ENCODE measurements at places on chromosomes 11 and 22. TPM values are rescaled to one million over a fixed set of nuclear protein-coding genes. Genes with fewer than 3 reads are reported as not detected.

- no peaks in the 10 kb centered on the region for H3K27me3 ChIP-seq
- no peak overlapping the region for H3K27ac ChIP-seq
- H3K4me3 ChIP-seq, result no peak overlapping the region
- H3K4me1 ChIP-seq, result peaks cover 9% of the 10 kb centered on the region
- no peaks in the 10 kb centered on the region for H3K36me3 ChIP-seq
Observed at GRCh38 chr22:38464992-38465672, 2.8 kb upstream of the KDELR3 start.

DNA sequence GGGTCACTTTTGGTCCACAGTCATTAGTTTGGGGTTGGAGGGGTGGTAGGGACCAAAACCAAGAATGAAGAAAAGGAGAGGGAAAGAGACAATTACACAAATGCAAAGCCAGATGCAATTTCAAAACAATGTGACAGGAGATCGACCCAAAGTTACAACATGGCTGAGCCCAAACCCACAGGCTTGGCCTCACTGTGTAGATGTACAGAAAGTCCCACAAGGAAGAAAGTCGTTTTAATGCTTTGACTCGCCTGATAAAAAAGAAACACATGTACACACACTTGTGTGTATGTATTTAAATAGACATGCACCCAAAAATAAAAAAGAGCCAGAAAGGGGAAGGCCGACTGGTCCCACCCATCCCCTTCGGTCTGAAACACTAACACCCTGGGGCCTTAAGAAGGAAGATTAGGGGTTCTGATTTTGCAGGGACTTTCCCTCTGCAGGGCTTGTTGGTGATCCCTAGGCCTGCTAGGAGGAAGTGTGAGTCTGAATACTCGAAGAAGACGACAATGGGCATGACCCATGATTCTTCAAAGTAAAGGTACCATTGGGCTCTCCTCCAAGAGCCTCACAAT is 104.1 kb downstream of the ETS1 start:
- H3K27me3 ChIP-seq, result no peaks in the 10 kb centered on the region
- H3K4me3 ChIP-seq, result no peak overlapping the region
- no peak for DNase-seq
- H3K36me3 ChIP-seq, result peaks cover 5% of the 10 kb centered on the region
- H3K4me1 ChIP-seq, result no peaks in the 10 kb centered on the region

- H3K4me1 ChIP-seq, result no peaks in the 10 kb centered on the region
- no peaks in the 10 kb centered on the region for H3K27me3 ChIP-seq
- no peak overlapping the region for H3K27ac ChIP-seq
- H3K36me3 ChIP-seq, result no peaks in the 10 kb centered on the region
- H3K4me3 ChIP-seq, result no peak overlapping the region
Observed at GRCh38 chr11:130721736-130722135, 194.5 kb downstream of the SNX19 start.

DNA sequence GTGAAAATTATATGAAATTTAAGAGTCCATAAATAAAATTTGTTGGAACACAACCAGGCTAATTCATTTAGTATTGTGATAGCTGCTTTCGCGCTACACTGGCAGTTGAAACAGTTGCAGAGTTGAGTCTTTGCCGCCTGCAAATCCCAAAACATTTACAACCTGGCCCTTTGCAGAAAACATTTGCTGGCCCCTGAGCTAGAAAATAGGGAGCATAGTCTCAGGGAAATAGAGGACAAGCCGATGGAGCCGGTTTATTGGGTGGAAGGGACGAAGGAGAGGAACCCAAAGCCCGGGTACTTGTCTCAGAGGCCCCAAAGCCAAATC is 527 bp upstream of the SAC3D1 start:
- peak overlapping the region; percentile 86 for H3K4me3 ChIP-seq
- H3K27ac ChIP-seq, result peak overlapping the region; percentile 67
- DNase-seq, result no peak
- H3K27me3 ChIP-seq, result no peaks in the 10 kb centered on the region
- peaks cover 11% of the 10 kb centered on the region for H3K4me1 ChIP-seq

- no peaks in the 10 kb centered on the region for H3K4me1 ChIP-seq
- H3K27me3 ChIP-seq, result no peaks in the 10 kb centered on the region
- peaks cover 21% of the 10 kb centered on the region for H3K36me3 ChIP-seq
- H3K27ac ChIP-seq, result no peak overlapping the region
- H3K4me3 ChIP-seq, result no peak overlapping the region
Observed at GRCh38 chr11:86275493-86276370, 26.3 kb upstream of the HIKESHI start.

DNA sequence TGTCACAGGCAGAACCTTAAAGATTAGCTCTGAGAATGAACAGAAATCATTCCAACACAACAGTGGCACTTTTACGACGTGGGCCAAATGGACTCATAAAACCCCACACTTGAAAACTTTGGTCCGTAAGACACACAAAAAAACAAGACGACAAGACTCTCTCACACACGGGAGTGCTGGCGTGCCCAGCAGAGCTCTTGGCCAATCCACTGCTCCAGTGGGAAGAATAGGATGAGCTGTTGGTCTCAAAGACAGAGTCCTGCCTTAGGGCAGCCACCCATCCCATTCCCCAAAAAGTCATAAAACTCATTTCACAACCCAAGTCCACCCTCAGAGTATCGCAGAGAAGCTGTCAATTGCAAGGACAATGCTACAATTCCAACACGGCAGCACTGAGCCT is 18.2 kb downstream of the LARGE1 start:
- DNase-seq, result no peak
- H3K27me3 ChIP-seq, result no peaks in the 10 kb centered on the region
- no peak overlapping the region for H3K4me3 ChIP-seq
- no peak overlapping the region for H3K27ac ChIP-seq
- H3K36me3 ChIP-seq, result no peaks in the 10 kb centered on the region

- H3K36me3 ChIP-seq, result no peaks in the 10 kb centered on the region
- H3K4me3 ChIP-seq, result no peak overlapping the region
- no peaks in the 10 kb centered on the region for H3K27me3 ChIP-seq
- DNase-seq, result no peak
- peak overlapping the region; percentile 80 for H3K27ac ChIP-seq
Observed at GRCh38 chr11:116833491-116833815, 3.7 kb downstream of the APOC3 start.

- no peak overlapping the region for H3K27ac ChIP-seq
- H3K4me1 ChIP-seq, result no peaks in the 10 kb centered on the region
- no peaks in the 10 kb centered on the region for H3K27me3 ChIP-seq
- H3K4me3 ChIP-seq, result no peak overlapping the region
- no peaks in the 10 kb centered on the region for H3K36me3 ChIP-seq
- no peak for DNase-seq
Observed at GRCh38 chr22:19568337-19569275, 44.4 kb upstream of the CLDN5 start.

DNA sequence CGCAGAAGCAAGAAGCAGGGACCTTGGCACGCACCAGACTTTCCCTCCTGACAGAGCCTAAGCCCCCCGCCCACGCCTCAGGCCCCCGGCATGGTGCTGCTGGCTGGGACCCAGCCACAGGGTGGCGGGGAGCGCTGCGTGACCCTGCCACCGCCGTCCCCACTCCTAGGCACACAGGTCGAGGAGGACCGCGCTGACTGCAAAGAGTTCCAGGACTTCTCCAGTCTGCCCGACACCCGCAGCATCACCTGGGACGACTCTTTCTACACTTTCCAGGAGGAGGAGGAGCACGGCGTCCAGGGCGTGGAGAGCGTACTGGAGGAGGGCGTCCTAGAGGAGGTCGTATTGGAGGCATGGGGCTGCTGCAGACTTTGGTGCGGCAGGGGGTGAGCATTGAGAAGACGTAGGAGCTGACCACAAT is 103.7 kb downstream of the TRIM51G start:
- DNase-seq, result peak; percentile 35
- H3K4me1 ChIP-seq, result no peaks in the 10 kb centered on the region
- no peaks in the 10 kb centered on the region for H3K27me3 ChIP-seq
- H3K36me3 ChIP-seq, result no peaks in the 10 kb centered on the region
- no peak overlapping the region for H3K4me3 ChIP-seq
- no peak overlapping the region for H3K27ac ChIP-seq

Gene OR5M11
- total RNA-seq, result not detected

Gene GLB1L2
- 0.12 TPM for total RNA-seq

Gene IGF2
- total RNA-seq, result 86.6 TPM

Gene C11orf87
- total RNA-seq, result not detected

Gene CARD16
- 5.6 TPM for total RNA-seq

Measured in right lobe of liver (tissue), 6 donors.